CD4-positive, alpha-beta T cell treated with Interleukin-6 at 100 ng/mL for 8 hours (primary cell): ENCODE measurements at places on chromosomes 13 and 19.

- no peak for DNase-seq
Observed at GRCh38 chr19:2588081-2588777, 112.3 kb downstream of the GADD45B start.

DNA sequence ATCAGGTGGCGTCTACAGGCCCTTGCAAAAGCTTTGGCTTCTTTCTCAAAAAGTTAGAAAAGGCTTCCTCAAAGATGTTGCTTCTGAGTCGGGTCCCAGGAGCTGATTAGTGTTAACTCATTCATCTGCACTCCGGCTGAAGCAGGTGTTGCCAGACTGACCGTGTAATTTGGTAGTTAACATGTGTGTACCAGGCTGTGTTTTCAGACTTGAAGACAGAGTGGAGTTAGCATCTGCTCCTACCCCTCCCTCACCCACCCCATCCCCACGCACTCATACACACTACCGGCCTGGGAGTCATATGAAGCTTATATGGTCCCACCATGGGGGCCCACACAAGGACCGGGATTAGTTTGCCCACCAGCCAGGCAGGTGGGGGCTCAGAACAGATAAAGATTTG is 111.5 kb downstream of the DNAJC15 start:
- DNase-seq = no peak

GRCh38 chr13:99792079-99792921 is 179.3 kb downstream of the ZIC5 start:
- no peak for DNase-seq

- DNase-seq = no peak
Observed at GRCh38 chr13:77740931-77741596, 43.6 kb downstream of the SLAIN1 start.

- no peak for DNase-seq
Observed at GRCh38 chr13:43895940-43896339, 16.2 kb downstream of the LACC1 start.

- DNase-seq = no peak
Observed at GRCh38 chr13:106796280-106797047, 228.5 kb upstream of the ARGLU1 start.
